ENCODE measurements at places on chromosomes 7 and 10. TPM values are rescaled to one million over a fixed set of nuclear protein-coding genes. Genes with fewer than 3 reads are reported as not detected.

MSS51 gene
- 1.9 TPM for total RNA-seq

MET gene
- total RNA-seq = 12.9 TPM

GLCCI1 gene
- 27.7 TPM for total RNA-seq

CPA5 gene
- total RNA-seq = not detected

OR6V1 gene
- total RNA-seq = not detected

BEND7 gene
- 5.9 TPM for total RNA-seq

MMRN2 gene
- 1.2 TPM for total RNA-seq

TMEM229A gene
- total RNA-seq = 0.75 TPM

GFRA1 gene
- 2.0 TPM for total RNA-seq

MYOZ1 gene
- 2.7 TPM for total RNA-seq

LIPM gene
- not detected for total RNA-seq

TMEM140 gene
- total RNA-seq = not detected

BTRC gene
- total RNA-seq = 24.7 TPM

CUBN gene
- total RNA-seq = 0.04 TPM

NKX2-3 gene
- total RNA-seq = not detected

CRHR2 gene
- 0.19 TPM for total RNA-seq

FRMD4A gene
- total RNA-seq = 37.2 TPM

NUPR2 gene
- not detected for total RNA-seq

SYT15 gene
- 1.5 TPM for total RNA-seq

SPDYE2 gene
- not detected for total RNA-seq

SLC13A1 gene
- total RNA-seq = not detected

PTPN20 gene
- not detected for total RNA-seq

PSPH gene
- total RNA-seq = 56.3 TPM
